ENCODE measurements at places on chromosomes 5 and 9. TPM values are rescaled to one million over a fixed set of nuclear protein-coding genes. Genes with fewer than 3 reads are reported as not detected.
A peak's percentile ranks its signal among the peaks of the same experiment; 100 is the strongest.

DNA sequence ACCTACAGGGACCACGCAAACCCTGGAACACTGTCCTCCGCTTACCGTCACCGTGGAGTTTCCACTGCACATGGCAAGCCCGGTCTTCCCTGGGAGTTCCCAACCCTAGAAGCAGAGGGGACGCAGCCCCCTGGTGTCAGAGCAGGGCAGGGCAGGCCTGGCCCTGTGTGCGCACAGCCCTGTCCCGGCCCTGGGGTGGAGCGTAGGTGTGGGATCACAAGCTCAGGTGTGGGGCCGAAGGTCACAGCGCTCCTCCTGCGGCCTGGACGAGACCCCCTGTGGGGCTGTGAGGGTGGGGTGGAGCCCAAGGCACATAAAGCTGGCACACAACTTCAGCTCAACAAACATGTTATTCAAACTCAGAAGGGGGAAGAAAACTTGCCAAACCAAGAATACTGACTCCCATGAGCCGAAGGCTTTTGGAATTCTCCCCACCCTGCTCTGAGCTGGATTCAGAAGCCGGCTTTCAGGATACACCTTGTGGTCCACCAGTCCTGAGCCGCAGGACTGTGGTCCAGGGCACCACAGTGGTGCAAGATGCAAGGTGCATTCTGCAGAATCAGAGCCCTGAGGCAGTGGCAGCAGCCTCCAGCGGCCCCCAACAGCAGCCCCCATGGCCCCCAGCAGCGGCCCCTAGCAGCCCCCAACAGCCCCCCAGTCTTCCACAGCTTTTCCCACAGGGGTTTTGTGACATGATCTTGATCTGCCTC is 11.8 kb upstream of the EXOC3 start:
- no peaks in the 10 kb centered on the region for H3K36me3 ChIP-seq
- no peak overlapping the region for H3K4me3 ChIP-seq
- no peak overlapping the region for H3K27ac ChIP-seq
- DNase-seq = no peak
- peaks cover 3% of the 10 kb centered on the region for H3K4me1 ChIP-seq

GRCh38 chr9:127876764-127877562 is 512 bp downstream of the AK1 start:
- no peaks in the 10 kb centered on the region for H3K36me3 ChIP-seq
- no peak for DNase-seq
- peaks cover 40% of the 10 kb centered on the region for H3K4me1 ChIP-seq
- peak overlapping the region; percentile 66 for H3K4me3 ChIP-seq

Gene CFAP157
- total RNA-seq = not detected

DNA sequence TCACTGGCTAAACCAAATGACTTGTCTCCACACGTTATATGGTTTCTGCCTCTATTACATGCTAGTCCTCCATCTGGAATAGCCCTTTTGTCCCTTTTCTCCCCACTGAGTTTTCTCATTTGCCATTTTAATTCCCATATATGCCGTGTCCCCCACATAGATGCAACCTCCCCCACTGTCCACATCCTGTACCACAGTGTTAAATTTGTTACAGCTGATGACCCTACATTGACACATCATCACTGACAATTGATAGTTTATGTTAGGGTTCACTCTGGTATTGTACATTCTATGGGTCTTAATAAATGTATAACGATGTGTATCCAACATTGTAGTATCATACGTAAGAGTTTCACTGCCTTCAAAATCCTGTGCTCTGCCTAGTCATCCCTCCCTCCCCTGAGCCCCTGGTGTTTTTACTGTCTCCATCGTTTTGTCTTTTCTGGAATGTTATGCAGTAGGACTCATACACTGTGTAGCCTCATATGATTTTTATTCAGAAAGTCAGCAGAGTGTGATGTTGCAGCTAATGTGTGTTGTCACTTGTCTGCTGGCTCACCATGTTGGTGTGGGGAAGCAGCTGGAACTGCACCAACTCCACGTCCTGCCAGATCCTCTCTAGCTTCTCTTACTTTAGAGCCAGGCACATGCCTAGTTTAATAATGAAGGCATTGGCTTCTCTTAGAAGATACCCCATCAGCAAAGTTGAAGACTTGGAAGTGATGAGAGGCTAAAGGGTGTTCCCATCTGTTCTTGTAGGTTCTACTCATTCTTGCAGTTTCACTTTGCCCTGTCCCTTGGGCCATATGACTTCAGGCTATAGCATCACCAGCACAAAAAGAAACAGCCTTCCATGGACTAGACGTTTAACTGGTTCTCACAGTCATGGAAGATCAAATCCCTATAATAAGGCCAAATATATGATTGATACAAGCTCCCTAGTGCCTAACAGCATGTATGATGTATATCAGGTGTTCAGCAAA is 30.2 kb downstream of the LRRC70 start:
- H3K27me3 ChIP-seq = no peaks in the 10 kb centered on the region
- DNase-seq = no peak
- no peak overlapping the region for H3K4me3 ChIP-seq
- no peaks in the 10 kb centered on the region for H3K36me3 ChIP-seq
- no peaks in the 10 kb centered on the region for H3K4me1 ChIP-seq
- H3K27ac ChIP-seq = no peak overlapping the region

DNA sequence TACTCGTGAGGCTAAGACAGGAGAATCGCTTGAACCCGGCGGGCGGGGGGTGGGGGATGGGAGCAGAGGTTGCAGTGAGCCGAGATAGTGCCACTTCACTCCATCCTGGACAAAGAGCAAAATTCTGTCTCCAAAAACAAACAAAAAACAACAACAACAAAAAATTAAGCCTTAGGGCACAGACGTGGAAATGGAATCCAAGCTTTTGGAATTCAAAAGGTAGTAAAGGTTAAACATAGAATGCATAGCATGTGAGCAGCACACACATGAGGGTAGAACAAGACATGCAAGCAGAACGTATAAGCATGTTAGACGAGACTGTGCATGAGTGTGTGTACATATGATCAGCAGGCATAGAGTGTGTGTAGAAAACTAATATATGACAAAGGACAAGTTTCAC is 68.0 kb downstream of the PTBP3 start:
- H3K27ac ChIP-seq = no peak overlapping the region
- H3K27me3 ChIP-seq = no peaks in the 10 kb centered on the region
- no peak overlapping the region for H3K4me3 ChIP-seq
- DNase-seq = no peak
- no peaks in the 10 kb centered on the region for H3K4me1 ChIP-seq

DNA sequence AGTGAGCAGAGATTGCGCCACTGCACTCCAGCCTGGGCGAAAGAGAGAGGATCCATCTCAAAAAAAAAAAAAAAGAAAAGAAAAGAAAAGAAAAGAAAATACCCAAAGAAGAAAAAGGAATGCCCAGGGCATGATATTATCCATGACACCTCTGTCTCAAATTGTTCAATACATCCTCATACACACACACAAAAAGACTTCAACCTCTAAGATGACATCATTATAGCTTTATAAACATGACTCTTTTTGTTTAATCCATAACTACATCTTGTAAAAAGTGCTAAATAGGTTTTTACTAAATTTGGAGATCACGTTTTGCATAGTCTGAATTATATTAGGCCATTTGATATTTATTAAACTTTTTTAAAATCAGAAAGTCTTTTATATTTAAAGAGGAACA is 33.1 kb downstream of the ANKRD31 start:
- no peaks in the 10 kb centered on the region for H3K4me1 ChIP-seq
- DNase-seq = no peak
- H3K27ac ChIP-seq = no peak overlapping the region
- no peaks in the 10 kb centered on the region for H3K27me3 ChIP-seq
- no peak overlapping the region for H3K4me3 ChIP-seq

Gene CA9
- not detected for total RNA-seq

DNA sequence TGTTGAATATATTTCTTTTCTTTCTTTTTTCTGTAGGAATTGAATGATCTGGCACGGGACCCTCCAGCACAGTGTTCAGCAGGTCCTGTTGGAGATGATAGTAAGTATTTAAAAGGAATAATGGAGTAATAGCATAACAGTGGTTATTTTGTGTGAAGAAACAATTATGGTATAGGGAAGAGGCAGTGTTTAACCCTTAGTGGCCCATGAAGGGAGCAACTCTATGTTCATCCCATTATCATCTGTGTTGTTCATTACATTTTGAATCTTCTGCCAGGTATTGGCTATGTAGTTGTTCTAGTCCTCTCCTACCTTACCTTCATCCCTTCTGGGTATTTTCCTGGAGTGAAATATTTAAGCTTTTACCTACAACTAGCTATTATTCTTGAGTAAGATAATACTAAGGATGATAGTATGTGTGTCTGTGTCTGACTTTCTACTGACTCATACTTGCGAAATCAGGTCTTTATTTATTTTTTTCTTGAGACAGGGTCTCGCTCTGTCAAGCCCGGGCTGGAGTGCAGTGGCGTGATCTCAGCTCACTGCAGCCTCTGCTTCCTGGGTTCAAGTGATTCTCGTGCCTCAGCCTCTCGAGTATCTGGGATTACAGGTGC is 39.3 kb downstream of the UBE2D2 start:
- H3K36me3 ChIP-seq = peaks cover 13% of the 10 kb centered on the region
- peaks cover 7% of the 10 kb centered on the region for H3K4me1 ChIP-seq
- peak overlapping the region; percentile 15 for H3K27ac ChIP-seq
- peak; percentile 66 for DNase-seq
- H3K27me3 ChIP-seq = no peaks in the 10 kb centered on the region

- no peaks in the 10 kb centered on the region for H3K36me3 ChIP-seq
- H3K4me3 ChIP-seq = no peak overlapping the region
- no peak for DNase-seq
These were observed 1229.8 kb upstream of the WWC1 start for GRCh38 chr5:167061695-167062094.

- H3K36me3 ChIP-seq = no peaks in the 10 kb centered on the region
- peak overlapping the region; percentile 76 for H3K27ac ChIP-seq
- peak; percentile 92 for DNase-seq
- H3K4me3 ChIP-seq = no peak overlapping the region
These were observed 95.3 kb downstream of the GALNT10 start for GRCh38 chr5:154285661-154286408.

DNA sequence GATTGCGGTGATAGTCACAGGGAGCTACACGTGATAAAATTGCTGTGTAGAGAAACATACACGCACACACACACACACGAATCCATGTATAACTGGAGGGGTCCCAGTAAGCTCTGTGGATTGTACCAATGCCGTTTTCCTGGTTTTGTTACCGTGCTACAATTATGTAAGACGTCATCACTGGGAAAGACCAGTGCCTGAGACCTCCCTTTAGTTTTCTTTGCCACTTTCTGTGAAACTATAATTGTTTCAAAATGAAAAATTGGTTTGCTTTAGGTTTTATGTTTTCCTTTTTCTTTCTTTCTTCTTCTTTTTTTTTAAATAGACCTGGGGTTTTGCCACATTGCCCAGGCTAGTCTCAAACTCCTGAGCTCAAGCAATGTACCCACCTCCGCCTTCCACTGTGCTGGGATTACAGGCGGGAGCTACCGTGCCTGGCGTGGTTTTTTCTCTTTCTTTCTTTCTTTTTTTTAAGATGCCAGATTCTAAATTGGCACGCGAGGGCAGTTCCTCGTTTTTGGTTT is 21.3 kb downstream of the OR2V2 start:
- no peaks in the 10 kb centered on the region for H3K36me3 ChIP-seq
- H3K27me3 ChIP-seq = peaks cover 8% of the 10 kb centered on the region
- H3K4me3 ChIP-seq = no peak overlapping the region
- no peak overlapping the region for H3K27ac ChIP-seq

DNA sequence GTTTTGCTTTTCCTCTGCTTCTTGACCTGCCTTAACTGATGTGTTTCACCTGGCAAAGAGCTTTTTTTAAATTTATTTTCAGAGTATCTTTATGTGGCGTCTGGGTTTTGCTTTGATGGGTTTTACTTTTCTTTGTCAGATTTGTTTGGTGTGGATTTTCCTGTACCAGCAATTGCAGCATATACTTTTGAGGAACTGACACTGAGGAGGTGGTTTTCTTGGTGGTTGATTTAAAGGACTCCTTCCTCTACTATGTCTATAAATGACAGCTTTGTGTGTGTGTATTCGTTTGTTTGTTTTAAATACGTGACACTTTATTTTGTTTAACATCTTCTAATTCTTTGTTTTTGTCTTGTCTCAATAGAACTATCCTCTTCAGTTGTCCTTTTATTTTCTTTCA is 1071.9 kb upstream of the ARRDC3 start:
- no peaks in the 10 kb centered on the region for H3K27me3 ChIP-seq
- no peaks in the 10 kb centered on the region for H3K4me1 ChIP-seq
- no peak for DNase-seq
- H3K27ac ChIP-seq = no peak overlapping the region
- H3K4me3 ChIP-seq = no peak overlapping the region
- H3K36me3 ChIP-seq = no peaks in the 10 kb centered on the region

DNA sequence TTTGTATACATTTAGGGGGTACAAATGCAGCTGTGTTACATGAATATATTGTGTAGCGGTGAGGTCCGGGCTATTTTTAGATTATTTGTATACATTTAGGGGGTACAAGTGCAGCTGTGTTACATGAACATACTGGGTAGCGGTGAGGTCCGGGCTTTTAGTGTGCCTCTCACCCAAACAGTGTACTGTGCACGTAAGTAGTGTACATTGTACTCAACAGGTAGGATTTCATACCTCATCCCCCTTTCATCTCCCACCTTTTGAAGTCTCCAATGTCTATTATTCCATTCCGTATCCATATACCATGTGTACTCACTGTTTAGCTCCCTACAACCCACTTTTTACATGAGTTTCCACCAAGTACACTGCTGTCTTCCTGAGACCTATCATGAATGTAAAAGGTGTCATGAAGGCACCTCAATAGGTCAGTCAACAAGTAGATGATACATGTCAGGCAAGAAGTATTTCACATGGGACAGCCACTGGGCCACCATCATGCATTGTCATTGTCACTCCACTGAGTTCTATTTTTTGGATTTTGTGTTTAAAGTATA is 27.7 kb downstream of the SKP1 start:
- no peak overlapping the region for H3K4me3 ChIP-seq
- H3K4me1 ChIP-seq = peaks cover 16% of the 10 kb centered on the region
- H3K27me3 ChIP-seq = no peaks in the 10 kb centered on the region
- H3K27ac ChIP-seq = no peak overlapping the region
- peaks cover 60% of the 10 kb centered on the region for H3K36me3 ChIP-seq

DNA sequence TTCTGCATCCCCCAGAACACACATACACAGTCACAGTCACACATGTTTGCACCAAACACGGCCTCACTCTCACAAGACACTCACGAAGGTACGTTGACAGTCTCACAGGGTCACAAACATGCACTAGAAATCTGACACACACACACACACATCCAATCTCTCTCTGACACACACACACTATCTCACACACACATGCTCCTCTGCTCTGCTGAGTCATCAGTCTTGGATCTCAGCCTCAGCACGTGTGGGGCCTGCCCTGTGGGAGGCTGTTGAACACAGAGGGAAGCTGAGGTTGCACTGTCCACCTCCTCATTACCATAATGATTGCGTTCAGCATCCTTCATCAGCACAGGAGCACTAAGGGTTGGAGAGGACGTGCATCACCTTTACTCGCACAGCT is 188.8 kb downstream of the MTRR start:
- H3K27ac ChIP-seq = no peak overlapping the region
- no peak overlapping the region for H3K4me3 ChIP-seq
- peak; percentile 26 for DNase-seq
- H3K27me3 ChIP-seq = no peaks in the 10 kb centered on the region

- no peaks in the 10 kb centered on the region for H3K4me1 ChIP-seq
- peaks cover 2% of the 10 kb centered on the region for H3K27me3 ChIP-seq
- no peak overlapping the region for H3K4me3 ChIP-seq
- no peak for DNase-seq
- no peak overlapping the region for H3K27ac ChIP-seq
These were observed 326.9 kb downstream of the ZNF608 start for GRCh38 chr5:124419531-124419930.

All from astrocyte (in vitro differentiated cells and primary cell).